ENCODE measurements at places on chromosomes 7 and 10.

DNA sequence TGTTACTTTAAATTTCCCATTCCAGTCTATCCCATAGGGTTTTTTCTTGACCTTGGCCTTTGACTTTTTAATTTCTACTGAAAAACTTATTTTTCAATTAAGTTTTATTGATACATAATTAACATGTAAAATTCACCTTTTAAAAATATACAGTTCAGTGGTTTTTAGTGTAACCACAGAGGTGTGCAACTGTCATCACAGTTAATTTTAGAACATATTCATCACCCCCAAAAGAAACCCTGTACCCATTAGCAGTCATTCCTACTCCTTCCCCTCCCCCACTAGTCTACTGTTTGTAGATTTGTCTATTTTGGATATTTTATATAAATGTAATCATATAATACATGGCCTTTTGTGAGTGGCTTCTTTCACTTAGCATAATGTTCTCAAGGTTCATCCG is 96.5 kb upstream of the GJD4 start:
- no peak for DNase-seq

DNA sequence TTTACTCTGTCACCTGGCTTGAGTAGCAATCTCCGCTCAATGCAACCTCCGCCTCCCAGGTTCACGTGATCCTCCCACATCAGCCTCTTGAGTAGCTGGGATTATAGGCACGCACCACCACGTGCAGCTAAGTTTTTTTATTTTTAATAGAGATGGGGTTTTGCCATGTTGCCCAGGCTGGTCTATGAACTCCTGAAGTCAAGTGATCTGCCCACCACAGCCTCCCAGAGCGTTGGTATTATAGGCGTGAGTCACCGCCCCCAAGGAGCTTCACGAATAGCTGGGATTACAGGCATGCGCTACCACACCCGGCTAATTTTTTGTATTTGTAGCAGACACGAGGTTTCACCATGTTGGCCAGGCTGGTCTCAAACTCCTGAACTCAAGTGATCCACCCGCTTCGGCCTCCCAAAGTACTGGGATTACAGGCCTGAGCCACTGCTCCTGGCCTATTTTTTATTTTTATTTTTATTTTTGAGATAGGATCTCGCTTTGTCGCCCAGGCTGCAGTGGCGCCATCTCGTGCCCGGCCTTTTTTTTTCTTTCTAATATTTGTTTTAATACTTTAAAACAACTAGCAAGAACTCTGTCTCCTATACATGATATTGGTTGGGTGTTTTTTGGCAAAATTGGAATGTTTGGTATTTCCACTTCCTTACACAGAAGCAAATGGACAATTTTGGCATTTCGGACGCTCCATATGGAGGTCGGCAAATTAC is 1.1 kb downstream of the EFCAB10 start:
- no peak for DNase-seq

DNA sequence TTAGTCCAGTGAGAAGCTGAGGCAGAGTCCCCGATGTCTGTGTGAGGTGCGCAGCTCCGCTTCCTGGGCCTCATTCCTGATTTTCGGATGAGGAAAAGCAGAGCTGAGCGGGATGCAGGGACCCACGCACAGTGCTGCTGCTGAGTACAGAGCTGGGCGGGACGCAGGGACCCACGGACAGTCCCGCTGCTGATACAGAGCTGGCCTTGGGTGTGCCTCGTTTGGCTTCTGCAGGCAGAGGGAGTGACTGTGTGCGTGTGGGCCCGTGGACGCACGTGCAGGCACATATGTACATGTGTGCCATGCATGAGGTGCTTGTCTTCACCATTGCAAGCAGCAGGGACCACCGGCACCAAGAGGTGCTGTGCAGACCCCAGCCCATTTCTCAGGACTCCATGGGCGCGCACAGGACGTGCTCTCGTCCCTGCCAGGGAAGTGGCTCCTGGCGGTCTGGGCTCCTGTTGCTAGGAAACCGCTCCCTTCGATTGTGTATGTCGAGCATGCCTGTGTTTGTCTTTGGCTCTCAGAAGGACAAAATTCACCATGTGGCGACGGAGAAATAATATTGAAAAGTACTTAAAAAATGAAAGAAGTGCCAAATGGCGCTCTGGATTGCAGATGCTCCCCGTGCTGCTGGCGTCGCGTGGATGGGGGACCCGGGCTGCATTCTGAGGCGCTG is 303.8 kb upstream of the MKI67 start:
- DNase-seq: no peak

DNA sequence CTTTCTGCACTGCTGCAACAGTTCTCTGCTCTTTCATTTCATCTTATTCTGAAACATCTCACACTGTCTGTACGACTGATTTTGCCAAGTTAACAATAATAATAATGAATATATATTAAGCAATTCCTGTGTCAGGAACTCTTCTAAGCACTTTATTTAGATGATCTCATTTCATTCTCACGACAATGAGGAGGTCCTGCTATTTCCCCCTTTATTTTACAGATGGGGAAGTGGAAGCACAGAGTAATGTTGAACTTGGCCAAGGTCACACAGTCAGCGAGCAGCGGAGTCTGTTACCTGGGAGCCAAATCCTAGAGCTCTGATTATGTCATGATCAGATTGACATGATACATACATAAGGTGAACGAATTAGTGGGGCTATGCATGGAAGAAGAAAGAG is 5.8 kb downstream of the MRC1 start:
- DNase-seq: no peak

DNA sequence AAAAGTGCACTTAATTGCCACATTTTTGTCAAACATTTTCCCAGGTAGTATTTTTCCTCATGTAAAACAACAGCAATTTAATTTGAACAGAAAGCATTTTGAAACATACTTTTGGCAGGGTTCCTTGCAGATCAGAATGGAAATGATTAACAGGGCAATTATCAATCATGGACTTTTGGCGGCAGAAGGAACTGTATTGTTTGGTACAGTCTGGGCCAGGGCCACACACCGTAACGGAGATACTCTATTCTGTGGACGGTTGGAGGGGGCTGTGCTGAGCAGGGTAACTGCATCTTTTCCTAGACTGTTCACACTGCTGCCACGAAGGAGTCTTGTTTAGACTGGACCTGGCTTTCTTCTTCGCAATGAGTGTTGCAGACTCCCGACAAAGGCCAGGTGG is 62.3 kb downstream of the EGFR start:
- no peak for DNase-seq

GRCh38 chr10:103451831-103452505 is at the start of gene CALHM2:
Gene CALHM2, minus strand, starts transcription at chr10:103452370. Its CDS starts 2,429 bp downstream, at chr10:103449941.
- peak; percentile 74 for DNase-seq

GRCh38 chr10:58951746-58952145 is 224.7 kb upstream of the PHYHIPL start:
- no peak for DNase-seq

DNA sequence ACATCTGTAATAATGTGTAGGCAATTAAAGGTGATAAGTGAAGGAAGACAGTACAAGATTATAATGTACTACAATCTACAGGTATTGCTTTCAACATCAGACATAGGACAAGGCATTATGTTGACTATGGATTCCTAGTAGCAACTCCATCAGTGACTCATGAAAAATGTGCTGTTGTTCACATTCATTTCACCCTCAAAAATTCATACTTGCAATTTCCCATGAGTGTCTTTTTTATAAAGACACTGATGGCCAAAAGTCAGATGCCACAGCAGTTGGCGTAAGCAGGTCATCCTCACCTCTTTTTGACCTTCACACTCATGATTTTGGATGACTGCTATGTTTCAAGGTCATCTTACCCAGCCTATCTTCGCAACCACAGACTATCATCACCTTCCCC is 100.0 kb upstream of the AMPH start:
- DNase-seq: no peak

- DNase-seq: no peak
These were observed 253.5 kb downstream of the NRG3 start for GRCh38 chr10:82128527-82128926.

DNA sequence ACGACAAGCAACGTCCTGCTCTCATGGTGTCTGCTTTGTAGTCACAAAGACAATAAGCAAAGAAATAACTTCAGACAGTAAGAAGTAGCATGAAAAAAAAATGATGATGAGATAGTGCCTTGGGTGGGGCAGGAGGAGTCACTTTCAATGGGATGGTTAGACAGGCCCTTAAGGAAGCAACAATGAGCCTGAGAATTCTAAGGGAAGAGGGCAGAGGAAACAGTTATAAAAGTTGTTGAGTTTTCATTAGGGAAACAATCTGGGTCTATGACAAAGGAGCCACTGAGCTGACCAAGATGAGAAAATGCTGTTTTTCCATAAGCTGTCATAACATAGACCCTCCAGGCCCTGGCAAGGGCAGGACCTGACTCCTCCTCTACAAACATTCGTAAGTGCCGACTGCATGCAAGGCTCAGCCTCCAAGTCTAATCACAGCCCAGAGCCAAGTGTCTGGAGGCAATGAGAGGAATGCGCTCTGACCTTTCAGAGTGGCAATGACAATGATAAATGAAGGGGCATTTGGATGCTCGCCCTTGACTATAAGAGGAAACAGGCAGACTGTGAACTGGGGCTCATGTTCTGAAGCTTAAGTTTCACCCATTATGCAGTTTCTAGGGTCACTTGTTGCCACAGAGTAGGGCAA is 43.7 kb downstream of the PPP1R3C start:
- peak; percentile 40 for DNase-seq

DNA sequence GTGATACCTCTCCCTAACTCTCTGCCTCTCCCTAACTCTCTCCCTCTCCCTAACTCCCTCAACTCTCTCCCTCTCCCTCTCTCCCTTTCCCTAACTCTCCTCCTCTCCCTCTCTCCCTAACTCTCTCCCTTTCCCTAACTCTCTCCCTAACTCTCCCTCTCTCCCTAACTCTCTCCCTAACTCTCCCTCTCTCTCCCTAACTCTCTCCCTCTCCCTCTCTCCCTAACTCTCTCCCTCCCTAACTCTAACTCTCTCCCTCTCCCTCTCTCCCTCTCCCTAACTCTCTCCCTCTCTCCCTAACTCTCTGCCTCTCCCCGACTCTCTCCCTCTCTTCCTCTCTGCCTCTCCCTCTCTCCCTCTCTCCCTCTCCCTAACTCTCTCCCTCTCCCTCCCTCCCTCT is 2.0 kb upstream of the PTPRN2 start:
- DNase-seq: no peak

- no peak for DNase-seq
These were observed 70.4 kb upstream of the CDK1 start for GRCh38 chr10:60707841-60708240.

DNA sequence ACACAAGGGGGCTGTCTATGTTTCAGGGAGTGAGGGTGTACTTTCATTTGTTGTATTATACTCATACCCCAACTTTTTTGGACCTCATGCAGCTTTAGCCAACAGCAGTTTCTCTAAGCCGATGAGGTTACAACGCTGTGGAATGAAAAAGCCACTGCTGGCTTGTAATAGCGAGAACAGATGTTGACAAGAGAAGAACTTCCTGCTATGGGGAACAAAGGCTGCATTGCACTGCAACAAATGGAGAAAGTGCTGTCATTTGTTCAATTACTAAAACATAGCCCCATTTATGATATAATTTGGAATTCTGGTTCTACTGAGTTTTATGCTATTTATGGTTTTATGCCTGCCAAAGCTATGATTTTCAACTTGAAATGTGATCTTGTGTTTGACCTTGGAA is 104.2 kb upstream of the TMEM72 start:
- no peak for DNase-seq

GRCh38 chr10:114271075-114271778 is 32.2 kb downstream of the VWA2 start:
- no peak for DNase-seq

- no peak for DNase-seq
These were observed 5.2 kb downstream of the DUSP5 start for GRCh38 chr10:110502851-110503301.

- DNase-seq: no peak
These were observed 25.6 kb upstream of the IL15RA start for GRCh38 chr10:6002809-6003510.

DNA sequence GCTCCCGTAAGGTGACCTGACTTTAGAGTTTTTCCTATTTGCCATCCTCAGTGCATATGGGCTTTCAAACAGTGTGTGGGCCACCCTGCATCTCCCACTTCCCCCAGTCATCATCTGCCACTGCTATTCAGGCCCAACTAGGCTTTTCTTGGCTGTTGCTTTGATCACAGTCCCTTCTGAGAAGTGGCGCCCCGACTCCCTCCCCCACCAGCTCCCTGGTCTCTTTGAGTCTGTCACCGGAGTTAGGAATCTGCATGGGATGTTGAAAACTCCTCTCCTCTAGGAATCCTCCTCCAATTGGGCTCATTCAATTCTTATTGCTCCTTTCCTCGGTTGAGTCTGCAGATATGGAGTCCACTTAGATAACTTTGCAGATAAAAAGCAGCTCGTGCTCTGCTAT is 32.1 kb downstream of the HIF1AN start:
- DNase-seq: no peak

DNA sequence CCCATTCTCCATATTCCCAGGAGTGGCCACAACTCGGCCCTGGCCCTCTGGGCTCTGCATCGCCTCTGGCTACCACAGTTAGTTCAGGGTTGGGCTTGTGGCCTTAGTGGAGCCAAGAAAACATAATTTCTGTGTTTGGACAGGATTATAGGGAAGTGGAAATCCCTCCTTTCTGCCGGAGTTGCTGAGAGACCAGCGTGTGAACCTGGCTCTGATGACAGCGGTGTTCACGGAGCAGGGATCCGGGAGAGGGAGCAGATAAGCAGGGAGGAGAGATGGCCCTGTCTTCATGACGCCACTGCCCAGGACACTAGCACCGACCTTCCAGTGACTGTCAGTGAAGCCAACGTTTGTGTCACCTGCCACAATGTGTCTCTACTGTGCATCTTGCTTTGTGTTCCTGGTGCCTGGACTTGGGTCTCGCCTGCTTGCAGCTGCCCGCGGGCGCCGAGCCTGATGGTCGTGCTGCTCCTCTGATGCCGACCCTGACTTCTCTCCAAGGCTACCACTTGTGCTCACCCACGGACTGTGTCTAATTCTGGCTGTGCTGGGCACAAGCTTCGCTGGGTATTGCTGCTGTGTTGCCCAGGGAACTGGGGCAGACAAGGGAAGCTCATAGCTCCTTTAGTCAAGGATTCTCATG is 67.0 kb upstream of the VIPR2 start:
- DNase-seq: no peak

DNA sequence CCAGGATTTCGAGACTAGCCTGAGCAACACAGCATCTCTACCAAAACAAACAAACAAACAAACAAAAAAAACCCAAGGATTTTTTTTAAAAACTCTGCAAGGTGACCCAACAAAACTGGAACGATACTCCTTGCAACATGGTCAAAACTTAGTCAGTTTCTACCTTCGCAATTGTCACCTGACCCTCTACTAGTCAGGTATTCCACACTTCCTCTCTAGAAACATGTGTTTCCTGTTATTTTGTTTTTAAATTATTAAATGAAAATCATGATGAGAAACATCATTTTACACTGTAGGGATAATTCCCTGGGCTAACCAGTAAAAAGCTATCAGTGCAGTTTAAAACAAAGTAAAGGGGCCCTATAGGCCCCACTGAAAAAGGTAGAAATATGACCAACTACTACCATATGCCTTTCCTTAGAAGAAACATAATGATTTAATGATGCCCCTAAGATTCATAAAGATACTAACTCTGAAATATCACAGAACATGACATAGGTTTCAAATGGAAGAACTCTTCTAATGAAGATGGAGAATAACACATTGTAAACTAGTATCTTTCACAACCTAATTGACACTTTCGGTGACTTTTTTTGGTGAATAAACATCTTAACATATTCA is 8.7 kb downstream of the BRAF start:
- no peak for DNase-seq

GRCh38 chr7:24334627-24335026 is 50.6 kb downstream of the NPY start:
- no peak for DNase-seq
